ENCODE measurements at places on chromosomes 4 and X.

- DNase-seq: no peak
Measured at GRCh38 chrX:13903405-13903804, 86.5 kb upstream of the GPM6B start.

GRCh38 chr4:3684546-3684945 lies 81.6 kb upstream of the ADRA2C start:
- no peak for DNase-seq

DNA sequence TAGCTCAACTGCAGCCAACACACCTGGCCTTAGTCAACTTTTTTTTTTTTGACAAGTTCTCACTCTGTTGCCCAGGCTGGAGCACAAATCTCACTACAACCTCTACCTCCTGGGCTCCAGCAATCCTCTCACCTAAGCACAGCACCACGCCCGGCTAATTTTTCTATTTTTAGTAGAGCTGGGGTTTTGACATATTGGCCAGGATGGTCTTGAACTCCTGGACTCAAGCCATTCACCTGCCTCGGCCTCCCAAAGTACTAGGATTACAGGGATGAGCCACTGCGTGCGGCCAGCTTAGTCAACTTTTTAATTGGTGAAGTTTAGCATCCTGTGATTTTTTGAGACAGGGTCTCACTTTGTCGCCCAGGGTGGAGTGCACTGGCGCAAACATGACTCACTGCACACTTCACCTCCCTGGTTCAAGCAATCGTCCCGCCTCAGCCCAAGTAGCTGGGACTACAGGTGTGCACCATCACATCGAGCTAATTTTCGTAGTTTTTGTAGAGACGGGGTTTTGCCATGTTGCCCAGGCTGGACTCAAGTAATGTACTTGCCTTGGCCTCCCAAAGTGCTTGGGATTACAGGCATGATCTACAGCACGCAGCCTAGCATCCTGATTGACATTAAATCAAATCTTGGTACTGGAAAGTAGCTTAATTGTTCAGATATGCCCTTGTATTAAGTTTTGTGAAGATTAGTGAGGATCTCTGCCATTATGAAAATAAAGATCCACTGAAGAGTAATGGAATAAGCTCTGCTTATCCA lies 8.3 kb downstream of the HNRNPDL start:
- no peak for DNase-seq

GRCh38 chr4:123649250-123649644 lies 252.7 kb downstream of the SPRY1 start:
- DNase-seq: no peak

All from AG20443 (cell line).